ENCODE measurements at places on chromosomes 3 and 15.

GRCh38 chr3:86056962-86057361 is 934.0 kb downstream of the VGLL3 start:
- no peak for DNase-seq

DNA sequence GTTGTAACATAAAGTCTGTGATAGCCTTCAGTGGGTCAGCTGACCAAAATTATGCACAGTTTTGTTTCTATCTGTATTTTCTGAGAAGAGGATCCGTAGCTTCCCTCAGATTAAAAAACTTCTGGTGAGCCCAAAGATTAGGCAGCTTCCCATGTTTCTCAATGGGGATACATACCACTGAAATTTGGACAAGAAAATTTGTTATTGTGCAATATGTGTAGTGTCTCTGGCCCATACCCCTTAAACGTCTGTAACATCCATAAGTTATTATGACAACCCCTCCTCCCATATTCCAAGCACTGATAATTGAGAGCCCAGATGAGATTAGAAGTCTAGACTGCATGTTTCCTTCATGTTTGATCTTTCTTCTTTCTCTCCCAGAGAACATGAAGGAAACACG is 1.9 kb upstream of the MITF start:
- no peak for DNase-seq

- no peak for DNase-seq
These were observed 284.9 kb upstream of the TBC1D5 start for GRCh38 chr3:18027161-18027939.

DNA sequence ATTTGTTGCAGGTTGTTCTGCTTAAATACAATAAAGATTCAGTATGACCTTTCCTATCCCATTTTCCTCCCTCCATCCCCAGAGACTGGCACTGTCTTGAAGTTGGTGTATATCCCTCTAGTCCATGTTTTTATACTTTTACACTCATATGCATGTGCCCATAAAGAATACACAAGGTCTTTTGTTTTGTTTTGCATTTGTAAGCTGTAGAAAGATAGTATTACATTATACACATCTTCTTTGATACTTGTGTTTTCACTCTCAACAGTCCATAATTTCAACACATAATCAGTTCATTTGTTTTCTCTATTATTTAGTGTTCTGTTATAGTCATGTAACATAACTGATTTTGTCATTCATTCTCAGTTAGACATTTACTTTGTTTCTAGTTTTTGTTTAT is 88.7 kb upstream of the AADACL2 start:
- no peak for DNase-seq

- no peak for DNase-seq
These were observed 76.5 kb downstream of the B3GALNT1 start for GRCh38 chr3:161028555-161029153.

GRCh38 chr3:44991326-44991725 is 15.3 kb downstream of the EXOSC7 start:
- no peak for DNase-seq

GRCh38 chr3:17023006-17023664 is 138.4 kb downstream of the PLCL2 start:
- DNase-seq = peak; percentile 11

- no peak for DNase-seq
These were observed 485 bp downstream of the CELF6 start for GRCh38 chr15:72319360-72319984.

DNA sequence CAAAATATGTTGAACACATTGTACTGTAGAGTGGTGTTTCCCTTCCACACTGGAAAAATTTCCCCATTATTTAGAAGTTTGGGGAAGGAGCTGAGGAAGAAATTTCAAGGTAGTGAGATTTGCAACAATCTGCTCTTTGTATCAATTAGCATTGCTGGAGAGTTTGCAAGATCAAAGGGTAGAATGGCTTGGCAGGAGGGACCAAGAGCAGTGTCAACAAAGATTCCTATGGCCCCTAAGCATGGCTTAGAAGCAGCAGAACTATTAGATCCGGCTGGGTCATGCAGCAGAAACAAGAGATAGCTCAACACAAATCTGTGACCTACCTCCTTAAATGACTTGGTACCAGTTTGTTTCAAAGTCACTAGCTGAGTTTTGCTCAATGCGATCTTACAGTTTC is 175.0 kb downstream of the C3orf38 start:
- DNase-seq = no peak

- DNase-seq = no peak
These were observed 4.6 kb upstream of the DENND4A start for GRCh38 chr15:65796610-65797078.

- no peak for DNase-seq
These were observed 207.1 kb downstream of the TBC1D2B start for GRCh38 chr15:77870195-77871065.

DNA sequence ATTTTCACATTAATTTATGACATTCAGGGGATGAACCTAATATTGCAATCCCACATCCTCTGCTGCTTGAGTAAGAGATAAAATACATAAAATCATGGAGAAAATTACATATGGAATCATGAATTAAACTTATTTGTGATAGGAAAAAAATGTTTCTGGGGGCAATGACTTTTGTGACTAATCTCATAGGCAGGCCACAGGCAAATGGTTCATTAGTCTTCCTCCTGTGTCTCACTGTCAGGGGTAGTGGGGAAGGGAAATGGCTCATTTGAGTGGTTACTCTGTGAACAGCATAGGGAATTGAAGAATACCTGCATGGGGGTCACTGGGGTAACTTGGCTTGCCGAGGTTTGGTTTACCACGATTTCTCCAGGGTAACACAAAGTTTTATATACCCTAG is 72.0 kb downstream of the TFG start:
- no peak for DNase-seq

GRCh38 chr3:13584427-13584891 is 35.5 kb downstream of the FBLN2 start:
- no peak for DNase-seq

GRCh38 chr3:132549169-132549568 is 47.9 kb upstream of the ACKR4 start:
- no peak for DNase-seq

- no peak for DNase-seq
These were observed 37.6 kb upstream of the WDR49 start for GRCh38 chr3:167691366-167691765.

- DNase-seq = no peak
These were observed 147.0 kb downstream of the PDE8A start for GRCh38 chr15:85128621-85129020.

GRCh38 chr3:36923523-36923943 is 21.3 kb downstream of the TRANK1 start:
- no peak for DNase-seq

DNA sequence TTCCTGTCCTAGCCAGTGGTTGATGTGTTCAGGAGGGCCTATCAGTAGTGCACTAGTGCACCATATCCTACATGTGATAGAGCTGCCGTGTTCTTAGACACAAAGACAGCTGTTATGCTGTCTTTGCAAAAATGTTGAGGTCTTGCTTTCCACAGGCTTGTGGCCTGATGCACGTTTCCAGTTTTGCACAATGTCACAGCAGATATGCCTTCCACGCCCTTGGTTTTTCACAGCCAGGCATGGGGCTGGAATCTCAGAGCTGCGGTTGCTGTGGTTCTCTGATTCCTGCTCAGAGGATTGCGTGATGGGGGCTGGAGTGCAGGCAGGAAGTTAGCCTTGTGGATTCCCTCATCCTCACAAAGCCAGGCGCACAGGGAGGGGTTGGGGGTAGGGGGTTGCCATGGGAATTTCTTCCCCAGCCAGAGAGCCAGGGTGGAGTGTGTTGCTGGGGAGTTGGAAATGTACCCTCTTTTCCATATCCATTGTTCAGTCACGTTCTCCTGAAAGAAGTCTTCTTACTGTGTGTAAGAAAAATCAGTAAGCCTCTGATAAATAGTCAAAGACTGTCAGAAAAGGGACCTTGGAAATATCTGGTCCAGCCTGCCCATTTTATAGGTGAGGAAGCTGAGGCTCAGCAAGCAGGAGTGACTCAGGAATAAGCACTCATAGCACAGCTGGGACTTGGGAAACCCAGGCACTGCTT is 79.4 kb downstream of the SMAD3 start:
- no peak for DNase-seq

- peak; percentile 21 for DNase-seq
These were observed 92.9 kb downstream of the MCTP2 start for GRCh38 chr15:94324117-94324826.

DNA sequence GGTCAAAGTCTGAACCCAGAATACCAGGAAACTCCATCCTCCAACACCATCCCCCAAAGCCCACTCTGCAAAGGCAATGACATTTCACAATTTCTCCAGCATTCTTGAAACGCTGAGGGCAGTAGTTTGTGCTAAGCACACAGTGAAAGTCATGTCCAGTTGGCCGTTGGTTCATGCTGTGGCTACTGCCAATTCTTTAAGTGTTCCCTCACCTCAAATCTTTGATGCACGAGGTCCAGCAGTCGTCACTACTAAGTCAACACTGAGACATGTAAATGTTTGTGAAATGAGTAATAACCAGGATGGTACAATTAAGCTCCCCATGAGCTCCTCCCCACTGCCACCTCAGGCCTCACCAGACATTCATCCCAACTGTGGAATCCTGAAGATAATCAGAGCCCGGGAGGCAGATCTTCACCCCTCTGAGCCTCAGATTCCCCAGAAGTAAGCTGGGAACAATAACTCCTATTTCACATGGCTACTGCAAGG is 7.0 kb downstream of the SUCLG2 start:
- DNase-seq = no peak

DNA sequence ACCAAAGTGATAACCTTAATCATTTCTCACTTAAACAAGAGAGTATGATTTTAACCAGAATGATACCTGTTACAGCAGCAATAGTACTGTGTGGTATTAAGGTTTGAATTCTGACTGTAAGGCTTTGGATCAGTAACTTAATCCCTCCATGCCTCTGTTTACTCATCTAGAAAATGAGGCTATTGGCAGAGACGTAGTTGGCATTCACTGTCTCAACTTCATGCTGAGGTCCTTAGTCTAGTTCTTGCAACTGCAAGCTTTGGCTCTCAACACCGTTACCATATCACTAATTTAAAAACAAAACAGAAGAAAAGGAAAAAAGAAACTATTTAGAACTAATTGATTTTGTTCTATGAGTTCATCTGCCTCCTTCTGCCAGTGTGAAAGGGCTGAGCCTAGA is 875.4 kb downstream of the MCTP2 start:
- no peak for DNase-seq

GRCh38 chr3:48268936-48269561 is 28.1 kb downstream of the ZNF589 start:
- no peak for DNase-seq

- no peak for DNase-seq
These were observed 5.9 kb downstream of the GPX1 start for GRCh38 chr3:49352281-49352680.

DNA sequence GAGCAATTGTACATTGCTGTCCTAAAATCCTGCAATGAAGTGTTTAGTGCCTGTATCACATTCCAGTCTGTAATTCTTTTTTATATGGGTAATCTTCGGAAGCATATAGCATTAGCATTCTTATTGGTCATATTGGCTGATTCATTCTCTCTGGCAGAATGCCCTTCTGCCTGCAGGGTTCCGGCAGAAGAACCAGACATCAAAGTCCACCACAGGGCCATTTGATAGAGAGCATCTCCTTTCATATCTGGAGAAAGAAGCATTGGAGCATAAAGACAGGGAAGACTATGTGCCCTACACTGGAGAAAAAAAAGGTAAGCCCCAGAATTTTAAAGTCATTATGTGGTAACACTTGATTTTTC is 39.6 kb downstream of the TMOD3 start:
- no peak for DNase-seq

DNA sequence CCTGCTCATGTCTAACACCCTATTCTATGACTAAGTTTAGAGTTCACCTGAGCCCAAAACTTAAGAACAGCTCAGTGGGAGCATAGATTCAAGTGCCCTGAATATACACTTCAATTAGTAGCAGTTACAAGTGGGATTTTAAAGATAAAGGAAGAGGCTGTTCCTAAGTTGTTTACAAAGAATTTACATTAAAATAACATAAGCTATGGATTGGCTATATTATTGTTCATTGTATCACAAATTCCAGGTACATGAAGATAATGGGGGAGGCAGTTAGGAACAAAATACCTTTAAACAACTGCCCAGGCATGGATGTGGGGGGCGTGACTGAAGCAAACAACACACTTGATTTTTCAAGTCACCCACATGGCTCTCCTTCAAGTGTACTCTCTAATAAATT is 52.7 kb downstream of the ROPN1B start:
- no peak for DNase-seq

DNA sequence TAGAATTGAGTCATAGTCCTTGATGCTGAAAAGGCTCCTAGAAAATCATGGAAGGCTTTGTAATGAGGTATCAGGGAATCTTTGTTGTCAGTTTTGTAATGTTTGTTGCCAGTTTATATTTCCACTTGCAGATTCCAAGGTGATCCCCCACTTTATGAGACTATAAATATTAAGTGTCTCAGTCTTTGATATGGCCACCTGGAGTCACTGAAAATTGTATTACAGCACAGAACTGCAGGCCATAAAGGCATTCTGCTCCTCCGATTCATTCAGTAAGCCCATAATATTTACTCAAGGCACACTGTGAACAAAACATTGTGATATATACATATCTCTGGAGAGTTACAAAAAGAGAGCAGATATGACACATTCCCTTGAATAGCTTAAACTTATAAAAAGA is 457.8 kb upstream of the ZNF385D start:
- no peak for DNase-seq

DNA sequence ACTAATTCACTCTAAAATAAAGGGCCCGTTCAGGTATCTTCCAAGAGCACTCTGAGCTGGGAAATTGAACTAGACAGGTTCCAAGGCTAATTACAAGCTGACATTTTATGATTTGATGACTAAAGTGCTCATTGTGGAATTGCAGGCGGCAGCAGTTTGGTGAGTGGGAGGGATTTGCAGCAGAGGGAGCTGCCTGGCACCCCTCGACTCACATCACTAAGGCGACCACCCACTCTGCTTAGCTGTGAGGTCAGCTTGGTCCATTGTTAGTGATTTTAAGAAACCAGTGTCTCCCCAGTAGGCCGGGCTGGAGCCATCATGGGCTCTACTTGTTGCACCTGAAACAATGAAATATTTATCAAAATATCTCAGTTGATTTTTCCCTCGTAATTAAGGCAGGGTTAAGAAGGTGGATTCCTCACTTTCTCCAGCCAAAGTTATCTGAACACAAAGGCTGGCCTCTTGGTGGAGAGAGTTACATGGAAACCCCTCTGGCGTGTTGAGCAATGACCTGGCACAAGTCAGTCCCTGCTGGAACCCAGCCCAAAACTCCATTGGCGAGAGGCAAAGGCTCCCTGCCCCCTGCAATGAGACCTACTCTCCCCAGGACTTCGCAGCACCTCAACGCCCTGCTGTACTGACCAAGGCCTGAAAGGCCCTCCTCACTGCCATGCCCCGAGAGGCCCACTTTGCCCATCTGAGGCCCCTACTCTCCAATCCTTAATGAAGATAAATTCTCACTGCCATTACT is 65.0 kb upstream of the ATP2B2 start:
- DNase-seq = no peak

- no peak for DNase-seq
These were observed 117.7 kb upstream of the FOXB1 start for GRCh38 chr15:59886441-59886840.

- no peak for DNase-seq
These were observed 111.4 kb downstream of the WNT7A start for GRCh38 chr3:13768453-13768852.

- DNase-seq = no peak
These were observed 13.1 kb upstream of the SLC35G2 start for GRCh38 chr3:136805795-136806194.

- DNase-seq = no peak
These were observed 39.5 kb downstream of the ANP32A start for GRCh38 chr15:68781217-68781616.

- DNase-seq = no peak
These were observed 91.7 kb downstream of the APBA2 start for GRCh38 chr15:28977377-28978010.

GRCh38 chr3:100526613-100527346 is 34.4 kb downstream of the TMEM45A start:
- DNase-seq = no peak

GRCh38 chr3:169954142-169954756 is 12.4 kb upstream of the SEC62 start:
- no peak for DNase-seq
